ENCODE measurements at places on chromosomes 12 and 14.
A peak's percentile ranks its signal among the peaks of the same experiment; 100 is the strongest.

DNA sequence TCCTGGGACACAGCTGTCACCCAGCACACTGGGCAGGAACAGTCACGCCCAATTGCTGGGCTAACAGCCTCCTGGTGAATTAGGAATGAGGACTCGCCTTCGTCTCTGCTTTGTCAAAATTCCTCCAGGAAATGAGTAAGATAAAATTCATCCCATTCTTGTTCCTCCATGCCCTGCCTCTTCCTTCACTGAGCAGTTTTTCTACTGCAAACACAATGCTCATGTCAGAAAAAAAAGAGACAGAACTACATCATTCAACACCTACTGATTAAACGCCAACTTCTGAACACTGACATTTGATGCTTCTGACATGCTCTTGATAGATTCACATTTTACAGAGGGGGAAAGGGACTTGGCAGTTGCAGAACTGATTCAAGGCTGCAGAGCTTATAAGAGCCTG, 37.5 kb upstream of the DTX1 start:
- DNase-seq, result no peak

GRCh38 chr14:97290977-97291376, 493.8 kb downstream of the VRK1 start:
- no peak for DNase-seq

DNA sequence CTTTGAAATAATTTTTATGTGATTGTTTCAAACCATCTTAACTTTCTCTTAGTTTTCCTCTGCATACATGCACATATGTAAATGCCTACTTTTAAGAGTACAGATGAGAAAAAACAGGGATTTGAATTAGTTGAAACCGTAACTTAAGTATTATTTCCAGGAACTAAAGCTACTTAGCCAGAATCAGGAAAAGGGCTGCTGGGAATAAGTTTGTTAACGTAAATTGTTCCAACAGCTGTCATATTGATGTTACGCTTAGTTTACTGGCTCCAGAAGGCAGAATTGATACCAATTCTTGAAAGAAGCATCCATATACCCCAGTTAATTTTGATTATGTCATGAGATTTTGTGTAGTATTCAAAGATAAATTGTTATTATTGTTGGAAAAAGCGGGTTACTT, 17.9 kb upstream of the KLRF1 start:
- no peak for DNase-seq

GRCh38 chr12:98635657-98636323, 8.8 kb downstream of the IKBIP start:
- DNase-seq, result peak; percentile 52

GRCh38 chr12:89353188-89353822, 1.0 kb upstream of the DUSP6 start:
- DNase-seq, result peak; percentile 59

GRCh38 chr12:77689510-77690086, 141.1 kb upstream of the NAV3 start:
- DNase-seq, result no peak

- DNase-seq, result no peak
Observed at GRCh38 chr14:86570371-86570770, 1040.4 kb downstream of the FLRT2 start.
